Kasumi-1 (cell line): ENCODE measurements at places on chromosomes 13 and 19.
A peak's percentile ranks its signal among the peaks of the same experiment; 100 is the strongest.

GRCh38 chr19:9658769-9659168 lies 16.1 kb downstream of the ZNF562 start:
- DNase-seq, result no peak

- no peak for DNase-seq
Measured at GRCh38 chr19:54502518-54503048, at the start of gene LAIR2. Gene LAIR2, plus strand, starts transcription at chr19:54502831. Its CDS starts 88 bp downstream, at chr19:54502919.

DNA sequence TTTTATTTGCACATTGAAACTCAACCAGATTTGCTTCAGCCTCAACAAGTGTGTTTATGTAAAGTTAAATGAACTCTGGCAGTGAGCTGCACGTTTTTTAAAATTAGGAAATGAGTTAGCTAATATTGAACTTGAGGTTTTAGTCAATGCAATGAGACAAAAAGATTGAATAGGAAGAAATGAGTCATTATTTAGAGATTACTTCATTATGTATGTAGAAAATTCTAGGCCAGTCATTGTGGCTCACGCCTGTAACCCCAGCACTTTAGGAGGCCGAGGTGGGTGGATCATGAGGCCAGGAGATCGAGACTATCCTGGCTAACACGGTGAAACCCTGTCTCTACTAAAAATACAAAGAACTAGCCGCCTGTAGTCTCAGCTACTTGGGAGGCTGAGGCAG lies 22.8 kb upstream of the CD70 start:
- no peak for DNase-seq

DNA sequence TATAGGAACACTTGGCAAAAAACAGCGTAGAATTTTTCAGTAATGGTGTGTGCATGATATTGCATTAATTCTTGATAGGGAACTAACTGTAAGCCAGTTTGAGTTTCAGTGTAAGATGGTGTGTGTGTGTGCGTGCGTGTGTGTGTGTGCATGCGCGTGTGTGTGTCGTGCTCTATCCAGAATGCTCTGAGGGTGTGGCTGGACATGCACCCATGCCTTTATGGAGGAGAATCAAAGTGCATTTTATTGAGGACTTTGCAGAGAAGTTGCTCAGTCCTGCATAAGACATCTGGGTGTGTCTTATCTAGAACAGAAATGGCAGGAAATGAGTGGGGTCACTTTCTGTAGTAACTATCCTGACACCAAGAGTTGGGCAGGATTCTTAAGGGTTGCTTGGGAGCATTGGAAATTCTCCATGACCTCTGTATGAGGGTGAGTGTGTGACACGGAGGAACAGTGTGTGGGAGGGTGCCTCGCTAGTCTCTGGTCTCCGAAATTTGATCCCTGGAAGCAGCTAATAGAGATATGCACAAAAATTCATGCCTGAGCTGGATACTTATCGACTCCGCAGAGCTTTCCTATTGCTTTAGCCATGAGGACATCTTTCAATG lies 252.2 kb downstream of the TSHZ3 start:
- DNase-seq, result no peak

DNA sequence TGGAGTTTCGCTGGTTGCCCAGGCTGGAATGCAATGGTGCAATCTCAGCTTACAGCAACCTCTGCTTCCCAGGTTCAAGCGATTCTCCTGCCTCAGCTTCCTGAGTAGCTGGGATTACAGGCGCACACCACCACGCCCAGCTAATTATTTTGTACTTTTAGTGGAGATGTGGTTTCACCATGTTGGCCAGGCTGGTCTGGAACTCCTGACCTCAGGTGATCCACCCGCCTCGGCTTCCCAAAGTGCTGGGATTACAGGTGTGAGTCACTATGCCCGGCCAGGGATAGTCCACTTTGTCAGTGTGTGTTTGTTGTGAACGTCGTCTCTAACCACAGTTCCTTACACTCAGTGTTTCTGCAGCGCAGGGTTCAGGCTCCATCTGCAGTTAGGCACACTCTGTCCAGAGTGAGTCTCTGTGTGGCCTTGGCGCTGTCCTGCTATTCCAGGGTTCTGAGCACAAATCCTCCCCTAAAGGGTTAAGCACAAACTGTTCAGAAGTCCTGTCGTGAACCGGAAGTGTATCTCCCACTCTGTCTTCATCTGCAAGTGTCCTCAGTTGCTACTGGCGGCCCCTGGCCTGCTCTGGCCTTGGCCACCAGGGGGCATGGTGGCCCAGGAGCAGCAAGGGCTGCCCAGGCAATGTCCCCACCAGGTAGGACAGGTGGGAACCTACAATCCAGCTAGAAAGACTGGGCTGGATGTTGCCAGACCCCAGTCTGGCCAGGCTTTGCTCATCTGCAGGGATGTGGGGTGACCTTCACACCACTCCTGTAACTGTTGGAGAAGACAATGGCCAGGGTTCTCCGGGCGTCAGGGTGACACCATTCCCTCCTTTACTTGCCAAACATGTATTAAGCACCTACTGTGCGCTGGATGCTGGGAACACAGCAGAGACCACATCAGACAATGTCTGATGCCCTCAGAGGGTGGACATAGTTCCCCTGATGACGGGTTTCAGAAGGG lies 38.8 kb upstream of the GATAD2A start:
- DNase-seq, result peak; percentile 78

- no peak for DNase-seq
Measured at GRCh38 chr13:35489050-35489449, 12.6 kb upstream of the MAB21L1 start.
